ENCODE measurements at places on chromosomes 4 and X. TPM values are rescaled to one million over a fixed set of nuclear protein-coding genes. Genes with fewer than 3 reads are reported as not detected.

DNA sequence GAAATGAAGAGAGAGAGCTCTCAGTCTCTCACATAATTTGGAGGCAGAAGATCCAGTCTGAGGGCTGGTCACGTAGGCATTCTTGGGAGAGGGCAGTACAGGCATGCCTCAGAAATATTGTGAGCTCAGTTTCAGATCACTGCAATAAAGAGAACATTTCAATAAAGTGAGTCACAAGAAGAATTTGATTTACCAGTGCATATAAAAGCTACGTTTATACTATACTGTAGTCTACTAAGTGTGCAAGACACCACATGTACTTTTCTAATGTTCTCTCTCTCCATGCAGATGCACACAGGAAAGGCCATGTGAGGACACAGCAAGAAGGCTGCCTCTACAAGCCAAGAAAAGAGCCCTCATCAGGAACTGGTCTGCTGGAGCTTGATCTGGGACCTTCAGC is 583.5 kb upstream of the FAT1 start:
- no peak for DNase-seq

DNA sequence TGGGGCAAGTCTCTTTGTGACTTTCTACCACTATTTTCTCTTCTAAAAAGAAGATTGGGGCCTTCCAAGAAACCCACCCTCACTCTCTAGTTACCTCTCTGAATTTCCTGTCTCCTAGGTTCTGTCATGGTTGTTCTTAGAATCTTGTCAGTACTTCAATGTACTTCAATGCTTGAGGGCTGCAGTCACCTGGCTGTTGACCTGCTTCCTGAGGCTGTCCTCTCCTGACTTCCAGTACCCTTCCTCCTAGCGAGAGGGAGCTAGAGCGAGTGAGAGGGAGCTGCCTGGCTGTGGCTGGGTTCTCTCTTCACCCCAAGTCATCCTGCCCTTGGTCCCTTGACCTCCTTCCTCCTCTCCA is 17.7 kb downstream of the CD99L2 start:
- no peak for DNase-seq

GRCh38 chr4:187467224-187467623 is 528.3 kb upstream of the ZFP42 start:
- no peak for DNase-seq

GRCh38 chr4:71732706-71733105 is 51.2 kb downstream of the GC start:
- DNase-seq = peak; percentile 58

- DNase-seq = no peak
Measured at GRCh38 chrX:57565198-57565597, 26.6 kb upstream of the ZXDB start.

Gene BANK1
- 0.19 TPM for total RNA-seq

GRCh38 chr4:15400981-15401671 is 26.7 kb upstream of the C1QTNF7 start:
- DNase-seq = no peak

Gene PDGFC
- total RNA-seq = 4.7 TPM

DNA sequence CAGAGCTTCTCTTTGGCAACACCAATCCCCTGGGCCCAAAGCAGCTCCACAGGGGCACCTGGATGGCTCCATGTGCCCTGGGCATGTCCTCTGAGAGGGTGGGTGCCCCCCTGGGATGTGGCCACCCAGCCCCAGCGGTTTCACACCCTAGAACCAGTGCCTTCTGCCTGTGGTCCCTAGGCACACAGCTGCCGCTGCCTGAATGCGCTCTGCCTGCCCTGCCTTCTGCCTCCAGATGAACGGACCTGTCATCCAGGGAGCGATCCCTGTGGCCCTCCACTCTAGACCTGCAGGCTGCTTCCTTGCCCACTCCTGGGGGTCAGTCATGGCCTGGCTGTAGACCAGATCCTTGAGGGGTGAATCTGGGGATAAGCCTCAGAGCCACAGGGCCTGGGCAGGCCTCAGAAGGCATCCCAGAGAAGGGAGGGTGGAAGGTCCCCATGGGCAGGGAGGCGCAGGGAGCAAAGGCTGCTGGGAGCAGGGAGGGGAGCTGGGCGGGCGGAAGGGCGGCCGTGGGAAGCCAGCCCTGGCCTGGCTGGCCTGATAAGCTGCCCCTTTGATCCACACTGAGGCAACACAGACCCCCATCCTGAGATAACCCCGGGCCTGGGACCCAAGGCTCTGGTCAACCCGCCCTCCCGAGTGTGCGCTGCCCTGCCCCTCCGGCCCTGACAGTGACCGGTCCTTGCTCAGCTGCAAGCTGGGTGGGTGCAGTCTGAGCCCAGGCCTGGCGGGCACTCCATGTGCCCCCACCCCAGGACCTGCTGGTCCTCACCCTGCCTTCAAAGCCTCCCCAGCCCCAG is 8.1 kb upstream of the FGFR3 start:
- DNase-seq = no peak

GRCh38 chr4:156201050-156201449 is 247.4 kb upstream of the CTSO start:
- DNase-seq = no peak

GRCh38 chr4:144647095-144647561 is 1.2 kb downstream of the HHIP start:
- DNase-seq = peak; percentile 36

Gene ENPEP
- total RNA-seq = 1.5 TPM

Gene CFAP299
- total RNA-seq = not detected

DNA sequence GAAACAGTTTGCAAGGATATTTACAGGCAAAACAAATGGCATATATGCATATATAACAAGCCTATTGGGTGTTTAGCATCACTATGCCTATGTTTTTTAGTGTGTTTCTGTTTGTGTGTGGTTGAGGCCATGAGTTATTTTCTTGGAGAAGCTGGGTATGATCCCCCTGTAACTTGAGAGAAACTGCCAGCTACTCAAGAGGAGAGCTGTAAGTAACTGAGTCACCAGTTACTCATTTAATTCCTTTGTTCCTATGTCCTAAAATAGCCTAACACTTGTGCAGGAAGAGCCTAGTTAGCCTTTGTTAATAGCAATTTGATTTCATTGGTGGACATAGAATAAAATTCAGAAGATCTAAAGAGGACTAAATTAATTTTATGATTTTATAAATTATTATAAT is 79.1 kb downstream of the PWWP3B start:
- no peak for DNase-seq

Gene CTAG1B
- total RNA-seq = not detected

- DNase-seq = peak; percentile 72
Measured at GRCh38 chr4:52750819-52751486, at the start of gene ERVMER34-1. TSS of gene ERVMER34-1 (minus strand) at chr4:52751425. CDS start at chr4:52745520, 5,905 bp downstream.

DNA sequence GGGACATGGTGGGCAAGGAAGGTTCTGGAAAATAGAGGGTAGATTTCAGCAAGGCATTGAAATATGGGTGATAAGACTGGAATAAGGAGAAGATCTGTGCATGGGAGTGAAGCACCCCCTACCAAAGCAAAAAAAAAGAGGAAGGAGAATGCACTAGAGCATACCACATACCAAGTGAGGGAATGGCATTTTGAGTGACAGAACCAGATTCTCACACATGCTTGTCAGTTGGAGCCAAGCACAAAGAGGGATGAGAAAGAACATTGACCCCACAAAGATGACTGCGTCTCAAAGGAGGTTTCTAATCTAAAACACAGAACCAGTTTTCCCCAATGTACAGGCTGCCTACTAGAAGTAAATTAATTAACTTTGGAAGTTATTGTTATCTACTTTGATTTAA is 140.3 kb upstream of the SMAD1 start:
- no peak for DNase-seq

DNA sequence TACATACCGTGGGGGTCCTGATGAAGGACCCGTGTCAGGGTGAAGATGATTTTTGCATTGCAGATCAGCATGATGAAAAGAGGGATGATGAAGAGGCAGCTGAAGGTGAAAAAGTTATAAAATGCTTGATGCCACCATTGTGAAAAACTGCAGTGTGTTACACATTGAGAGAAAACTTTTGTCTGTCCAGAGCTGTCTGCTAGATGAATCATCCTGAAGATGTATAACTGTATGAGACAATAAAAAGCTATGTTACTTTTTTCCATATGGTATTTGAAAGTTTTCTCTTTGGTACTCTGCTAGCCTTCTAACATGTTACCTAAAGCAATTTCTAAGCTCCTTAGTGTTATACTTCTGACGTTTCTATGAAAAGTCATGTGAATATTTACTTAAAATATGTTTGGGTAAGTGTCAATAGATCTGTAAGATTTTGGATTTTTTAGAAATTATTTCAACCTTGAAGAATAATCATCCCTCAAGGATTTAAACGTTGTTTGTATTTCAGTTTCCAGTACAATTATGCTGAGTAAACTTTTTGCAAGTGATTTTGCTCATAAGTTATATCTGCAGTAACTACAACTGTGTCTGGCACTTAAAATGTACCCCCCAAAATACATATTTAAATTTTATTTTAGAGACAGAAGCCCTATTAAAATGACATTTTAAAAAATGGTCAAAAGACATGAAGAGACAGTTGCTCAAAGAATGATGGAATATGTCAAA is 9.5 kb downstream of the GNRHR start:
- DNase-seq = no peak

- DNase-seq = no peak
Measured at GRCh38 chr4:26753187-26753586, 107.5 kb upstream of the STIM2 start.

Gene SMR3B
- not detected for total RNA-seq

Gene AR
- total RNA-seq = 8.1 TPM

Gene PIR
- 45.0 TPM for total RNA-seq

DNA sequence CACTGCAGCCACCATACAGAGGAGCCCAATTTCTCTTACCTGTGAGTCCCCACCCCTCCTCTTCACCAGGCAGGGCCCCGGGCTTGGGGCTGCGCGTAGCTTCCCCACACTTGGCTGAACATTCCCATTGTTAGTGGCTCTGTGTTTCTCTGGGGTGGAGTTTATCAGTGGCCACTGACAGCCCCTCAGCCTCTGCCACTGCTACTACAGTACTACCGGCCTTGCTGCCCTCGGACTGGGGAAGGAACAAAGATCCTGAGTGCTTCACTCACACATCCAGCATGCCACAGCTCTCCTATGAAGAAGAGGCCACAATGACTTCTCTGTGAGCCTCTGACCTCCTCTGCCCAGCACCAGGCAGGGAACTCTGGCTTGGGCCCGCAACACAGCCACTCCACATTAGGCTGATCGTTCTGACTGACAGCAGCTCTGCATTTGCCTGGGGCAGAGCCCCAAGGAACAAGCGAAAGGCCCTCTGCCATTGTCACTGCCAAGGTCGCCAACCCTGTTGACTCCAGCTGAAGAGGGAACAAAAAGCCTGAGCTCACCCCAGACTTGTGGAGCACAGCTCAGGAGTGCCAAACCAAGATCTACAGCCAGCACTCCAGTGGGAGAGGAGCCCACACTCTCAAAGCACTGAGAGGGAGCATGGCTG is 24.0 kb downstream of the ABCB7 start:
- DNase-seq = peak; percentile 2

GRCh38 chrX:63708801-63709200 is 76.2 kb downstream of the ARHGEF9 start:
- DNase-seq = no peak

DNA sequence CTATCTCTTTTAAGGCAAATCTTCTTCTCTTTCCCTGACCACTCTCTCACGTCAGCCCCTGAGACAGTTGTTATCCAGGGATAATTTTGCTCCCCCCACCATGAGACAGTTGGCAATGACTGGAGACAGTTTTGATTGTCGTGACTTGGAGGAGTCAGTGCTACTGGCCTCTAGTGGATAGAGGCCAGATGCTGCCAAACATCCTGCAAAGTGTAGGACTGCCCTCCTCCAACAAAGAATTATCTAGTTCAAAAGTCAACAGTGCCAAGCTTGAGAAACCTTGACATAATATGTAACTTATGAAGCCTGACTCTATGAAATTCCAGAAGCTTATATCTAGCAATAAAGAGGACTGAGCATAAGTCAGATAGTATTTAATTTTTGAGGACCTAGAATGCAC is 502.1 kb upstream of the IGFBP7 start:
- no peak for DNase-seq

DNA sequence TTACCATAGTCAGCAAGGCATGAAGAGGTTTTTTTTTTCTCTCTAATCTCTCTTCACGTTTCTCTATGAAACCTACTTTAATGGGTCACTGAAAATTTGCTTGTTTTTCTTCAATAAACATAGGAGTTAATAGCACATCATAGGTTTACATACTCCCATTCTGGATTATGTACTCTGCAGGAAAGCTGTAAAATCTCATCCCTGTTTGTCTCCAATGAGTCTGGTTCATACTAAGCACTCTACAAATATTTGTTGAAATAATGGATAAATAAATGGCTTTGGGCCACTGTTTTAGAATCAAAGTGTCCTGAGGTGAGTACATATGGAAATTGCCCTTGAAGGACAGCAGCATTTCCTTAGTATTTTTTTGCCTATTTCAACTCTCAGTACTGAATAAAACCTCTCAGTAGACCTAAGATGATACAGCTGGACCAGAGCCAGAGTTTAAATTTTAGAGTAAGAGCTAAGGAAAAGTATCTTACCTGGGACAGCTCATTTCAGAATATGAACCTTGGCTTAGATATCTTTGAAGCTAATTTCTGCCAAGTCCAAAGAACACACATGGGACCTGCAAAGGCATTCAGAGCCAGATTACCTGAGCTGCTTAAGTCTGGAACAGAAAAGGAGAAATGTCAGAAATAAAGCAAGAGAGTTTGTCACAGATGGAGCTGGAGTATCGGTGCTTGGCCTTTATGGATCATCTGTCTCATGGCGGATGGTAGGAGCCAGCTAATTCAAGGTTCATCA is 34.4 kb downstream of the PF4 start:
- no peak for DNase-seq

Gene NEUROG2
- 0.09 TPM for total RNA-seq

GRCh38 chrX:50996930-50997329 is 86.4 kb downstream of the BMP15 start:
- peak; percentile 17 for DNase-seq

Gene GUCY1A1
- total RNA-seq = 2.5 TPM

Gene GLRA3
- total RNA-seq = not detected

Gene UGT2B15
- not detected for total RNA-seq

DNA sequence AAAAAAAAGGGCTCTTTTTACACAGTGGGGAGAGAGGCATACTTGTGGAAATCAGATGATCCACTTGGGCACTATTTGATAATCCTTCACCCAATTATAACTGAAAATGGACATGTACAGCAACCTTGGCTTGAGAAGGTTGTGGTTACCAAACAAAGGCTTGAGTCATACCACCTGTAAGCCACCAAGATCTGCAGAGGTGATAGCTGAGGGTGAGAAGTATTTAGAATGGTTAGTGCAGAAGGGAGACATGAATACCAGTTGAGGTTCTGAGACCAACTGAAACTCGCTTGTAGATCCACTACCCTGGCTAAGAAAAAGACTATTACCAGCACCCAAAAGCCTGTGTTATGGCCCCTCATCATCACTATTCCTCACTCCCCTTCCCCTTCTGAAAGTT is 614.0 kb downstream of the STIM2 start:
- no peak for DNase-seq

Gene RBMXL3
- total RNA-seq = not detected

GRCh38 chr4:166594326-166594946 is 639.9 kb downstream of the SPOCK3 start:
- peak; percentile 75 for DNase-seq

- DNase-seq = peak; percentile 69
Measured at GRCh38 chr4:133641191-133641590, 492.1 kb downstream of the PCDH10 start.

DNA sequence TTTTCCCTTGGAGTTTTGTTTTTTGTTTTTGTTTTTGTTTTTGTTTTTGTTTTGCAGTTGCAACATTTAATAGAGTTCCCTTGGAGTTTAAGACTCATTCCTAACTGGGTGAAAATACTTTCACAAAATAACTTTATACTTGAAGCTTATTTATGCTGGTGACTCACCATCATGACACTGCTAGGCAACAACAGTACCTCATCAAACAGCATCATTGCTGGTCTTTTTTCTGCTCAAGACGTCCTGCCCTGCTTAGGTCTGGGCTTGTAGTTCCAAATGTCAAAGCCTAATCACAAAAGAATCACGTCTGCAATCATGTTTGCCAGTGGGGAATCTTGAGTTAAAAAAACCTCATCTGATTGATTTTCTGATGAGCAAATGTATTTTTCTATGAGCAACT is 105.7 kb upstream of the PRPS2 start:
- no peak for DNase-seq
